Pancreas (tissue), 10 donors: ENCODE measurements at places on chromosomes 12 and 14.

DNA sequence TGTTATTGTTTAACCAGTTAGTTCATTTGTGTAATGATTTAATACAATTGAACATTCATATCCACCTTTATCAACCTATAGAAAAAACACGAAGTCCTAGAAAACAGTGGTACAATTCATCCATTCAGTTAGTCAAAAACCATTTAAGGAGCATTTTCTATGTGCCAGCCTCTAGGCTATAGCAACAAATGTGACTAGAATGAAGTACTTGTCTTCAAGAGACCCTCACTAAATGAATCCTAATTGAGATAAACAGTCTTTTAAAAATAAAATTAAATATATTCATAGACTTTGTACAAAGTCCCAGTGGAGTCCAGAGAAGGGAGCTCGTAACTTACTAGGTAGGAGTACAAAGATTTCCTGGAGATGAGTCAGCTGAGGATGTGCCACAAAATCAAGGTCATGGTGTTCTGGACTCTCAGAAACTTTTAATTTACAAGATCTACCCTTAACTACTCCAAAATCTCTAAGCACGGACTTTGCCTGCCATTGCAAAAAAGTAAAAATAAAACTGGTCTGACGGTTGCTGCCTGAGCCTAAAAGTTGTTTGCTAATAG is 430.7 kb upstream of the DCN start:
- DNase-seq, result no peak

DNA sequence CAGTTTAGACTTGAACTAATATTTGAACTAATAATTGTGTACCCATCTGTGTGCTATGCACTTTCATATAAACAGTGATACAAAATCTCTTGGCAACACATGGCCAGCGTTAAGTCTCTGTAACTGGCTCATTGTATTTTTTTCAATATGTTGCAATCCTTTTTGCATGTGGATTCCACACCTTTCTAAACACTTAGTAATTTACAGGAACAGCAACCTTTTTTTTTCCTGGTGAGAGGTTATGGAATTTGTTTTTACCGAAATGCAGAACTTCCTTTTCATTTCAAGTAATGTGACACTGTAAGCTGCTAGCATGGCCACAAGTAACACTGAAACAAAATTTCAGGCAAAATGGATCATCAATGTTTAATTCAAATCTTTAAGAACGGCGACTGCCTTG is 45.4 kb upstream of the EPS8 start:
- DNase-seq, result no peak

- no peak for DNase-seq
Observed at GRCh38 chr14:90509403-90509802, 112.6 kb downstream of the CALM1 start.

DNA sequence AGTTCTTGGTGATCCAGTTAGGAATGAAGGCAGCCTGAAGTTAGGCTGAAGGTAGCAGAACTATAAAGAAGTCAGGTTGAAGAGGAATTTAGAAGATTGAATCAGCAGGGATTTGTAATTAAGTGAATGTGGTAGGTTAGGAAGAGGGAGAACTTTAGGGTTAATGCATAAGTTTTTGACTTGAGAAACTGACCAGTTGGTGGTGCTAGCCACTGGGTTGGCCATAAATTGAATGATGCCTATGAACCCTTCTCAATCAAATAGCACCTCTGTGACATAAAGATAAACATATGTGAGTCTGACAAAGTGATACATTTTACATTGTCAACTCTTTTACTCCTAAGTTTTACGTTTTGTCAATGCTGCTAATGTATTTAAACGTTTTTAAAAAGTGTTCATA is 290.6 kb upstream of the NAV3 start:
- DNase-seq, result no peak

GRCh38 chr12:58463051-58463450 is 457.3 kb downstream of the LRIG3 start:
- DNase-seq, result no peak
